ENCODE measurements at places on chromosomes 7 and 10.

- no peak for DNase-seq
These were observed 235.7 kb downstream of the AGMO start for GRCh38 chr7:15326044-15326644.

GRCh38 chr7:44269943-44270493, 55.4 kb downstream of the CAMK2B start:
- DNase-seq = no peak

DNA sequence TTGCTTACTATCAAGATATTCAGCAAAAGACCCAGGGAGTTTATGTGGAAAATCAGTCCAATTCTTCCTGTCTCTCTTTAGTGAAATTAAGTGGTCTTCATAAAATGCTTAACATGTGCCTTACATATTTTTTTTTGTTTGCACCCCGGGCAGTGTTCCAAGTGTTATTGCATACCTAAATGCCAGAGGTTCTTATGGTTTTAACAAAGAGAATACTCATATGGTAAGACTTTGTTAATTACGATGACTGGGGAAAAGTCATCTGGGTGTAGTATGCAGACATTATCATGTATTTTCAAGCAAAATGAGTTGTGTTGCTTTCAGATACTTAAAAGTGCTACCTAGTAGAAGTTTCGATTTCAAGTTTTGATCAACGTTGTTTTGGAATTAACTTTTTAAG, 82.6 kb downstream of the PRKG1 start:
- DNase-seq = no peak

DNA sequence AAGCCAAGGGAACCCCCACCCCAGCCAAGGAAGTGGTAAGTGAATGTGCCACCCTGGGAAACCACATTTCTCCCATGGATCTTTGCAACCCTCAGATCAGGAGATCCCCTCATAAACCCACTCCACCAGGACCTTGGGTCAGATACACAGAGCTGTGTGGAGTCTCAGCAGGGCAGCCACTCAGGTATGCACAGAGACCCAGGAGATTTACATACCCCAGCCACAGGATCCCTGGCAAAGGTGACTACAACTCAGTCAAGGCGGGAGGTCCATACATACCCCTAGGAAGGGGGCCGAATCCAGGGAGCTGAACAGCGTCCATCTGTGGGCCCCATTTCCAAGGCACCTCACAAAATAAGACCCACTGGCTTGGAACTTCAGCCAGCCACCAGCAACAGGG, 293.4 kb downstream of the CTNNA3 start:
- no peak for DNase-seq

- DNase-seq = no peak
These were observed 47.7 kb upstream of the ITGB8 start for GRCh38 chr7:20282959-20283358.

DNA sequence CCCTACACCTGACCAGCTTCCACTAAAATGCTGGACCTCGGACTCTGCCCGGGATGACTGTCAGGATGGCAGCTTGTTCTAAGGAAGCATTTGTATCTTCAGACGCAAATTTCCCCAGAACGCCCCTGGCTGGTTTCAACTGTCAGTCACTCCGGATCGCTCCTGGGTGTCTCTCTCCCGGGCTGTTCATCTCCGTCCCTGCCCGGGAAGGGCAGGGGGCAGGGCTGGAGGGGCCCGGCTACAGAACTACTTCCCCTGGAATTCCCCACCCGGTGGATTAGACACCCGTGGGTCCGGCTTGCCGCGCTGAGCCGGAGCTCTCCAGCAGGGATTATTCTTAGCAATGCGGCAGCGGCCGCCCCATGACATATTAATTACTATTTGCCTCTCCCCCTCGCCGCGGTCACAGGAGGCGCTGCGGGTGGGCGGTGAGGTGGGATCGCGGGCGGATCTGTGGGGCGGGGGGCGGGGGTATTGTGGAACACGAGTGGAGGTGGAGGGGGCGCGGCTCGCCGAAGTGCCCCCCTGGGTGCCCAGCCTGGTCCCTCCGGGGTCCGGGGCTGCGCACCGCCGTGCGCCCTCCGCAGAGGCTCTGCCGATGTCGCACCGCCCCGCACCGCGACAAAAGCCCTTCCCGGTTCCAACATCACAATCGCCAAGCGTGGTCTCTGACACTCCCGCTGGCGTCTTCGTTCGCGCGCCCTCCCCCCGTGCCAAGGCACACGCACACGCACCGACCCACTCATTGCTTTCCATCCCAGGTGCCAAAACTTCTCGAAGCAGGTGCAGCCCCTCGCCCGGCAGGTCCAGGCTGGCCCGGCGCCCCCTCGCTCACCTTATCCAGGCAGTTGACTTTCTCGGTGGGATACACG, 276.1 kb upstream of the NEBL start:
- DNase-seq = no peak

DNA sequence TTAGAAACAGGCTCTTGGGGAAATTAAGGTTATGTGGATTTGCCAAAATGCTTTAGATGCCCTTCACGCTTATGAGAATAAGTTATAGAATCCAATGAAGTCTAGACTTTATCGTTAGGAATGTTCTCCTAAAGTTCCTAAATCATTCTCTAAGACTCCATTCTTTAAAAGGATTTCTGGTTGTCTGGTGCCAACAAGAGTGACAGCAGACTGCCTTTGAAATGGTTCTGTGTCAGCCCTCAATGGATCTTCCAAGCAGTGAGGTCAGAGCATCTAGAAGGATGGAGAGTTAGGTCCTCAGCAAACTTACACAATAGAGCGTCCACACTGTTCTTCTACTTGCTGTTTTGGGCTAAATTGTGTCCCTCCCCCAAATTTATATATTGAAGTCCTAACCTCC, 473.3 kb downstream of the GATA3 start:
- DNase-seq = no peak

DNA sequence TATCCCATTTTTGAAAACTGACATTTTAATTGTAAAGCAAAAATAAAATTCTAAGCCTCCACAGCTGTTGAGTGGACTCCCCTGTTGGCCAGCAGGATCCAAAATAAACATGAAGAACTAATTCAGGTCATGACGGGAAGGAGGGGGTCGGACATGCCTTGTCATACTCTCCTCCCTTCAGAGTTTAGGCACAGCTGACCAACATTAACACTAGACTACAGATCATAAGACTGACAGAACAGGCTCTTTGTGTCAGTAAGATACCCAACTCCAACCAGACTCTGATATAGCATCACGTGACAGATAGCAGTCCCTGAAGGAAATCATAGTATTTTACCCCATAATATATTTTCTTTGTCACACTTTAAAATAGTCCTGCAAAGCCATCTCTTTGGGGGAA, 20.9 kb upstream of the ZNF12 start:
- no peak for DNase-seq

- no peak for DNase-seq
These were observed 46.2 kb downstream of the BAIAP2L1 start for GRCh38 chr7:98354511-98355249.

DNA sequence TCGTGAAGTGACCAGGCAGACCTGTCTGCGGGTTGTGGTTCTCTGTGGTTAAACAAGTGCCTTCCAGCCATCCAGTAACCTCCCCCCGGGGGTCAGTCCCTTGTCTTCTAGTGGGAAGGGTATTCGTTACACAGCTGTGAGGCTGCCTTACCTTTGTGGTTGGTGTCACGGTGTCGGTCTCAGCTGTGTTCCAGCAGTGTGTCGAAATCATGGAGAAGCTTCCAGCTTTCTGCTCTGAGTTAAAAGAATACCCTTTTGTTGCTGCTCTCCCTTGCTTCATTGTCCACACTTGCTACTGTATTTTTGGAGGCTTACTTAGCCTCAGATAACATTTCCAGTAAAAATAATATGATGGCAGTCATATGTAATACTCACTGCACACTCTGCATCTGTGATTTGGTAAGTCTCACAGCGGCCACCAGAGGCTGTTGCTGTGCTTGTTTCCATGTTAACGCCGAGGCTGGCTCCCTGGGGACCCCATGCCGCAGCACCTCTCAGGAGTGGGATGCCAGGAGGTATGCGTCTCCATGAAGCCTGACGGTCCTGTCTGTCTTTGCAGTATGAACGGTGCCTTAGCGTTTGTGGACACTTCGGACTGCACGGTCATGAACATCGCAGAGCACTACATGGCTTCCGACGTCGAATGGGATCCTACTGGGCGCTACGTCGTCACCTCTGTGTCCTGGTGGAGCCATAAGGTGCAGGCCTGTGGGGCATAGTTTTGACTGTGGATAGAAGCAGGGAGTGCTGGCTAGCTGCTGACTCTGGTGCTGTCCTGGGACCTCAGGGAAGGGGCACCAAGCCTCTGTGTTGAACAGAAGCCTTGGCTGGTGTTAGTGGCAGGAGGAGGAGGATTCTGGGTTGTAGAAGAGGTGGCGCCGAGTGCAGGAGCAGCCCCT, 20.5 kb downstream of the EIF3B start:
- DNase-seq = no peak

DNA sequence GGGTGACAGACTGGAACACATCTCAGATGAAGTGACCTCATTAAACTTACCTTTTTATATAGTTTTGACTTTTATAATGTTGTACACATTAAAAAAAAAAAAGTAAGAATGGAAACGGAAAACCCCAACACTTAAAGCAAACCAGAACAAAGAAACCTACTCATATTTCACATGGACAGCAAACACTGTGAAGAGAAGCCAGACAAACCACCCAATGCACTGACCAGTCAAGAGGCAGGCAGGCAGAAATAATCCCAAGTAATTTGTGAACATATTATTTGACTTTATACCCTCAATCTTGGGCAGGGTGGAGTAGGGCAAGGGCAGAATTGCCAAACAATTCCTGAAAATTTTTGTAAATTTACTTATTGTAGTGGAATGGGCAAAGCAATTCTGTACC, 39.8 kb downstream of the WAPL start:
- no peak for DNase-seq

DNA sequence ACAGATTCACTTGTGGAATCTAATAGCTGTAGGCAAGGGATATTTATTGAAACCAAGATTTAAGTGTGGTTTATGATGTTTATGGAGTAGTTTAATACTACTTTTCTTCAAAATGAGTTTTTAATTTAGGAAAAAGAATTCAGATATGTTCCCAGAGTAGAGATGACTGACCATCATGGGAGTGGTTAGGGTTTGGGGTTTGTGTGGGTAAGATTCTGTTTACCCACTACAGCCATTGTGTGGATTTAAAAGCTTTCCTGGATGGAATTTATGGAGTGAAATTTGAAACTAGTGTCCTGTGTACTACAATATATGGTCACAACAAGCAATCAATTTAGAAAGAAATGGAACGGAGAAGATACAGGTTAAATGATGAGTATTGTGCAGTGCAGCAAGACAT, 453.5 kb downstream of the AUTS2 start:
- DNase-seq = no peak

GRCh38 chr7:98729121-98729520, 112.0 kb downstream of the NPTX2 start:
- no peak for DNase-seq

DNA sequence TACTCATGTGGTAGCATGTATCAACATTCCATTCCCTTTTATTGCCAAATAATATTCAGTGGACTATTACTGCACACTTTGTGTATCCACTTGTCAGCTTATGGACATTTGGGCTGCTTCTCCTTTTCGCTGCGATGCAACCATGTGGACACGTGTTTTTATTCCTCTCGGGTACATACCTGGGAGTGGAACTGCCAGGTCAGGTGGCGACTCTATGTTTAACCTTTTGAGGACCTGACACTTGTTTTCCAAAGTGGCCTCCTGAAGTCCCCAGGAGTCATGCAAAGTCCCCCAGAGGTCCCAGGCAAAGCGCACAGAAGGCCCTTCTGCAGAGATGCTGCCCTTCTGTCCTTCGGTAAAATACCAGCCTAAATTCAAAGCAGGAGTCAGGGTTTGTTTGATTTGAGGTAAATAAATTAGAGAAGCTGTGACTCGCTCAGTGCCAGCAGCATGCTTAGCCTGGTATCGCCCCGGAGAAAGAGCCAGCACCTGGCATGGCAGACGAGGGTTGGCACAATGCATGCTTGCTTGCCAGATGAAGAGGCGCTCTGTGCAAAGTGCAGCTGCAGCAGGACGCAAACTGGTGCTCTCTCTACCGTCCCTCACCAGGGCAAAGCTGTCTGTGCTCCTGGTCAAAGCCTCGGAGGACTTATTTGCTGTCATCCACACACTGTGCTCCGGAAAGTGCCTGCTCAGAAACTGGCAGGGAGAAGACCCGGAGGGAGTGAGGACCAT, 37.8 kb downstream of the HIPK2 start:
- no peak for DNase-seq

DNA sequence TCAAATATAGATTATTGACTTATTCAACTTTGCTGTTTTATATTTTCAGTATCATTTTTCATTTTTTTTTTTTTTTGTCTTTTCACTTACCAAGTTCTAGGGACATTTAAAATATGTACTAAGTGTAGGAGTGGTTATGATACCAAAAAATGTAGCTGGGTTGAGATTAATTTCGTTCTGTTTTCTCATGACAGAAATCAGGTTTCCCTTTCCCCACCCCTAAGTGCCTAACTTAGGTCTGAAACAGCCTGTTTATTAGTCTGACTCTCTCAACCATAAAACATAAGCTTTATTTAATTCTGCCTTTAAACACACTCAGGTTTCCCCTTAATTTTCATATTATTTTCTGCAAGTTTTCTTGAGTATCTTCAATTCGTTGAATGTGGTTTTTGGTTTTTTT, 22.1 kb downstream of the TMEM106B start:
- no peak for DNase-seq

DNA sequence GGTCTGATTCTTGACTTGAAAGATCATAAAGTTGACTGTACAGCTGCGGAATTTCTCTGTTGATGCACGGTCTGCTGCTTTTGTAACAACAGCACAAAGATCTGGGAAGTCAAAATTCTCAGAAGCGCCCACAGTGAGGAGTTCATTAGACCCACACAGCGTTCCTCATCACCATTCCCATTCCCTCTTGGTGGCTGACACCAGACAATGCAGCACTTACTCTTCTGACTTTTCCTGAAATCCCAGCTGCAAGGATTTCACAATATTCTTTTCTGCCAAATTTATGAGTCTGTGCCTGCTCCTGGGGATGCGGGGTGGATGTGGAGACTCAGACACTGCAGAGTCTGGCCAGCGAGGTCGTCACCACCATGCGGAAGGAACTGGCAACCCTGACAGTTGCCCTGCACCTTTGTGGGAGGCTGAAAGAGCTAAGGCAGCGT, 233.9 kb downstream of the FANK1 start:
- DNase-seq = no peak

GRCh38 chr10:106609470-106610266, 554.8 kb downstream of the SORCS1 start:
- no peak for DNase-seq

GRCh38 chr7:100013328-100013676, 2.1 kb upstream of the ZKSCAN1 start:
- DNase-seq = no peak
